ENCODE measurements at places on chromosomes 3 and 15.

DNA sequence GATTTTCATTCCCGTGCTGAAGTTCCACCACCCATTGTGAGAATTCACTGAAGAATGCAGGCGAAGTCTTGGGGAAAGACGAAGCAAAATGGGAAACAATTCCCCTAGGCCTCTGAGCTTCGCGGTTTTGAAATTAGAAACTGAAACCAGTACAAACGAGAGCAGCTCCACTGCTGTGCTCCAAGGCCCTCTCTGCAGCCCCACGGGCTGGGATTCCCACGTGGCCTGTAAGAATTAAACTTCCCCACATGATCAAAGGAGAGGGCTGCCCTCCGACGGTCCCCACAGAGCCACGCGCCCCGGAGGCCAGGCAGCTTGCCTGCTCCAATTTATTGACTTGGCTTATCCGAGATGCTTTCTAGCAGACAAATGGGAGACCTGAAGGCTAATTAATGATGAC, 144.0 kb downstream of the GREM1 start:
- no peak for DNase-seq

GRCh38 chr3:136906725-136907124, 44.7 kb downstream of the NCK1 start:
- DNase-seq = no peak

GRCh38 chr3:98500019-98500418, 2.5 kb downstream of the OR5K2 start:
- no peak for DNase-seq

- no peak for DNase-seq
Measured at GRCh38 chr3:110758208-110758607, 313.4 kb upstream of the NECTIN3 start.

GRCh38 chr15:32856753-32857152, 138.9 kb downstream of the GREM1 start:
- no peak for DNase-seq

- DNase-seq = no peak
Measured at GRCh38 chr3:193237030-193237429, 4.0 kb upstream of the PLAAT1 start.

DNA sequence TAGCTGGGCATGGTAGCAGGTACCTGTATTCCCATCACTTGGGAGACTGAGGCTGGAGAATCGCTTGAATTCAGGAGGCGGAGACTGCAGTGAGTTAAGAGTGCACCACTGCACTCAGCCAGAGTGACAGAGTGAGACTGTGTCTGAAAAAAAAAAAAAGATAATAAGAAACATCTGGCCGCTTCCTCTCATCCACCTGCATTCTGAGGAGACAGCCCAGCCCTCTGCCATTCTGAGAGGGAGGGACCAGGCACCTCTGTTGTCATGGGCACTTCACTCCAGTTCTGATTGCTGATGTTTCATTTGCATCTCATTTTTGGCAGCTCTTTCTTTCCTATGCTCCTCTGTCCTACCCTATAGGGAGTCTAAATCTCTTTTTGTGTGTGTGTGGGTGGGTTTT, 36.4 kb upstream of the GSK3B start:
- DNase-seq = no peak
